ENCODE measurements at places on chromosomes 3 and 15. TPM values are rescaled to one million over a fixed set of nuclear protein-coding genes. Genes with fewer than 3 reads are reported as not detected.

DNA sequence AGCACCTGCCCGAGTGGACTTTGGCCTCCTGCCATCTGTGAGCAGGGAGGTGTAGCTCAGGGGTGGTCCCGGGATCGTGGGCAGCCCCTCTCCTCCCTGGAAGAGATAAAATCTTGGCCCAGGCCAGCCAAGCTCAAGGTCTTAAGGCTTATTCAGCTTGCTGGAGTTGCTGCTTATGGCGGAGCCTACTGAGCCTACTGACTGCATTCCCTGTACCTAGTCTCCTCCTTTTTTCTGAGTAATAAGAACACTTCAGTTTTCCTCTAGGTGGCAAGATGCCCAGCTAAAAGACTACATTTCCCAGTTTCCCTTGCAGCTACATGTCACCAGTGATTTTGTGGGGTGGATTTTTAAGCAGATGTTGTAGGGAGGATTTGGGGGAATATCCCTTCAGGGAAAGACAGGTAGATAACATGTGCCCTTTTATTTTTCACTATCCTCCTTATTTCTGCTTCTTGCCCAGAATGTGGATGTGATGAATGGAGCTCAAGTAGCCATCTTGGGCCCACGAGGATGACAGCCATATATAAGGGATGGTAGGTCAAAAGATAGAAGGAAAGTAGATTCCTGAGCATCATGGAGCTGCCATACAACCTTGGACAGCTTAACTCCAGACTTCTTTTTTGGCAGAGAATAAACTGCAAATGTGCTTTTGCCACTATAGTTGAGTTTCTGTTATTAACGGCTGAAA, 41.4 kb upstream of the INSYN1 start:
- no peak for DNase-seq

Gene PARP15
- 0.43 TPM for polyA plus RNA-seq

Gene NKTR
- polyA plus RNA-seq = 71.6 TPM

Gene LDHAL6B
- 0.41 TPM for polyA plus RNA-seq

GRCh38 chr3:85979034-85979433, 1011.9 kb downstream of the VGLL3 start:
- no peak for DNase-seq

DNA sequence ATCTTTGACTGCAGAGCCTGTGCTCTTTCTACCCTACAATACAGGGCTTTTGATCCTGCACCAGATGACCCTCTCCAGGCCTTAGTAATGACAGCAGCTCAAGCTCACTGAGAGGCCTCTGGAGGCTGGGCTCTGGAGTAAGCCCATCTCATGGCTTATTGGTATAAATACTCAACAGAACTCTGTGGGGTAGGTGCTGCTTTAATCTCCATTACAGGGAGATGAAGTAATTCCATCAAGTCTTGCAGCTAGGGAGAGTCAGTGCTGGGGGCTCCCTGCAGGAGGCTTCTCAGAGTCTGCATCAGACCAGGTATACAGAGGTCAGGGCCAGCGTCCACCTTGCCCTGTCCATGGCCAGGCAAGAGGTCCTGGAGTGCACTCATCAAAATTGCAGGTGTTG, 89.2 kb upstream of the SLC6A11 start:
- DNase-seq = no peak

- DNase-seq = no peak
Measured at GRCh38 chr3:28587723-28588122, 239.1 kb upstream of the AZI2 start.

GRCh38 chr3:188008582-188009213, 145.3 kb upstream of the LPP start:
- DNase-seq = no peak

Gene RGMA
- 7.3 TPM for polyA plus RNA-seq
